Chondrocyte (in vitro differentiated cells): ENCODE measurements at places on chromosomes 2 and 18. TPM values are rescaled to one million over a fixed set of nuclear protein-coding genes. Genes with fewer than 3 reads are reported as not detected.

The SLC40A1 gene
- 15.0 to 21.7 TPM (median 20.3 TPM) in 3 replicates for total RNA-seq

The MEP1B gene
- total RNA-seq = not detected in 3 replicates

The TRIM43 gene
- total RNA-seq = not detected in 3 replicates

The ATP6V1B1 gene
- 3.7 to 5.0 TPM (median 3.9 TPM) in 3 replicates for total RNA-seq

The CHST9 gene
- 0.56 to 1.1 TPM (median 0.82 TPM) in 3 replicates for total RNA-seq

DNA sequence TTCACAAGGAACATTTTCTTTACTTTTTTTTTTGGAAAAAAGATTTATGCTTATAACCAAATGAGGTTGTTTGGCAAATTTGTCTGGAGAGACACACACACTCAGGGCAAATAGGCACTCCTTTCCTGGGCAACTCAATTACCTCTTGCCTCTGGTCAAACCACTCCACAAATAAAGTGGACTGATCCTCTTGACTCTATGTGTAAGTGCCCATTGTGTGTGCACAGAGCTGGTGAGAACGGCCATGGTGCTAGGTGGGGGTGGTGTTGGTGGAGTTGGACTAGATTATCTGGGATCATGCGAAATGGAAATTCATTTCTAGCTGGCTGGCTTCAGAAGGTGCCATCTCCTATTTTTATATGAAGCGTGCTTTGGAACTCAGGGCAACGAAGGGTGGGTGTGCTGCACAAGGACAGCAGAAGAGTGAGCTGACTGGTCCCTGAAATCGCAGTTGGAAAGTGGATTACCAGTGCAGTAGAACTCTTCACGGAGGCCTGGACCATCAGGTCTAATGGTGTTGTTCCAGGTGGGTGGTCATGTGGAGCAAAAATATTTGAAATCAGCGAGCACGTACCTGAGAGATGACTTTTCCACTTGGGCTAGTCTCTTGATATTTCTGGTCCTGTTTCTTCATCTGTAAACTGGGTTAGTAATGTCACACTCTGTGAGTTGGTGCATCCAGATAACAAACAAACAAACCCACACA is 149.9 kb downstream of the RPIA start:
- DNase-seq = no peak

DNA sequence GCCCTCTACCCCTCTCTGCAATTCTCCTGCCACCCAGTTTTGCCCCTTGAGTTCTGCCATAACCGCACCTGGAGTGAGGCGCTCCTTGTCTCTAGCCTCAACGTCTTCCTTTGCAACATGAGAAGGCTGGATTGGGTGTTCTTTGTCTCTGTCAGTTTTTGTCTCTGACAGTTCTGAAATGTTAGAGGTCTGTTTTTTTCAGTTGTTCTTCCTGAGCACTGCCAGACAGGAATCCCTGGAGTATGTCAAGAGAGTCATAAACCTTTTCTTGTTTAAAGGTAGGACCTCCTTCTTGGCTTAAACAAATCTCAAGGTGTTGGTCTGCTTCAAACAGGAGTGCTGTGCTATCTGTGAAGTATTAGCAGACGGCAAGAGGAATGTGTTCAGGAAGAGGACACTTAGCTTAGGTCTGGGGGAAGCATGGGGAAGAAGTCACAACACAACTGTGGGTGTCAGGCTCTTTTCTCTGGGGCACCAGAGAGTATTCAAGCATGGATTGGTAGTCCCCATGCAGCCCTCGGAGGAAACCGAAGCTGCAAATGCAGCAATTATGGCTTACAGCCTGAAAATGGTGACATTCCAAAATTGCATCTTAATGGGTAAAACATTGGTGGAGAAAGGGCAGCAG is 32.3 kb downstream of the AFF3 start:
- no peak for DNase-seq

- DNase-seq = no peak
These were observed 461.4 kb downstream of the GALR1 start for GRCh38 chr18:77711096-77711495.

GRCh38 chr18:33673689-33674088 is 95.7 kb downstream of the ASXL3 start:
- no peak for DNase-seq

- DNase-seq = no peak
These were observed 312.4 kb downstream of the MTX2 start for GRCh38 chr2:176581557-176582165.

DNA sequence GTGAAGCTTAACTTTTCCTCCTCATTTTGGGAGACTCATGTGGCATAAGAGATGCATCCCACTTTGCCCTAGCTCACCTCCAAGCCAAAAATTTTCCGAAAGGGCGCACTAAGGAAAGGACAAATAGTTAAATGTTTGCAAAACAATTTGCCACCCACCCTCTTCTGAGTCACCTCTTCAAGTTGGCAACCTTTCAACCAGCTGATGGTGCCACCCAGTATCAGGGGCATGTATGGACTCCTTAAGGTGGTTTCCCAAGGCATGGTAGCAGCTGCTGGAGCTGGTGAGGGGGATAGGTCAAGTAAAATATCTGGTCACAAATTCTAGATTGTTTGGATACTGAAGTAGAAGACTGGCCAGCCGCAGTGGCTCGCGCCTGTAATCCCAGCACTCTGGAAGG is 17.2 kb upstream of the ITGAV start:
- no peak for DNase-seq
